ENCODE measurements at places on chromosomes 1 and 21. TPM values are rescaled to one million over a fixed set of nuclear protein-coding genes. Genes with fewer than 3 reads are reported as not detected.

Gene KCNE2
- 0.75 TPM for polyA plus RNA-seq

Gene LRRC39
- polyA plus RNA-seq, result 213 TPM

Gene SPRR2G
- not detected for polyA plus RNA-seq

Gene PRKCZ
- polyA plus RNA-seq, result 7.8 TPM

Gene EFCAB7
- polyA plus RNA-seq, result 9.7 TPM

Gene FAM151A
- 0.85 TPM for polyA plus RNA-seq

Gene SYTL1
- 1.5 TPM for polyA plus RNA-seq

Gene SPRR3
- not detected for polyA plus RNA-seq

Gene GPR37L1
- polyA plus RNA-seq, result 0.04 TPM

Gene IFI44L
- 1.7 TPM for polyA plus RNA-seq

DNA sequence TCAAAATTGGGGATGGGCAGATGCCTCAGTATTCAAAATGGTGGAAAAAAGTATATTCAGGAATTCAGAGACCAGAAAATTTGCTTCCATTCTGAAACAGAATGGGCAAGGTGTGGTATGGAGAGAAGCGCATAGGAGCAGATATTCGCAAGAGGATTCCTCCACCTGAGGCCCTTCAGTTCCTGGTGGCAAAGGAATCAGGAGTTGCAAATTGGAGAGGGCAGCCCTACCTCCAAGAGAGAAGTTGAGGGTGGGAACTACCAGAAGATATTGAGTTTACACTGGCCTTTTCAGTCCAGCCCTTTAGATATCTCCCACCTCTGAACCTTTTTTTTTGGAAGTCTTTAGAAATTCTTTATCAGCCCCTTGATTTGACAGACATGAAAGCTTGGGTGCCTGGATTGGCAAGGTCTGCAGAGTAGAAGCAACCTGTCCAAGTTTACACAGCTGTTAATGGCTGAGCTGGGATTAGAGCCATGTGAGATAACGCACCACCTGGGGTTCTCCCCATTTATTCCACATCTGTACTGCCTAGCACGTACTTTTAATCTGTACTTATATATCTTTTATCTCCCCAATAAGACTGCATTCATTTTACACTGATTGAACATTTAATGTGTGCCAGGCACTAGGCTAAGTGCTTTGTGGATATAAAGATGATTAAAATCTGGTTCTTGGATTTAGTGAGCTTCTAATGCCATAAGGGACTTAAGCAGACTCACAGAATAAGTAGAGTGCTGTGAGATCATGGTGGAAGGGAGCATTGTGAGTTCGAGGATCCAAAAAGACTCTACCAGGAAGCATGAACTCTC is 99.5 kb downstream of the NGF start:
- no peak for DNase-seq

GRCh38 chr1:158800526-158800925 is 19.5 kb upstream of the OR6N2 start:
- no peak for DNase-seq

- no peak for DNase-seq
Measured at GRCh38 chr1:163422738-163423404, 101.1 kb downstream of the NUF2 start.

- no peak for DNase-seq
Measured at GRCh38 chr1:59375321-59376220, 78.7 kb downstream of the FGGY start.

DNA sequence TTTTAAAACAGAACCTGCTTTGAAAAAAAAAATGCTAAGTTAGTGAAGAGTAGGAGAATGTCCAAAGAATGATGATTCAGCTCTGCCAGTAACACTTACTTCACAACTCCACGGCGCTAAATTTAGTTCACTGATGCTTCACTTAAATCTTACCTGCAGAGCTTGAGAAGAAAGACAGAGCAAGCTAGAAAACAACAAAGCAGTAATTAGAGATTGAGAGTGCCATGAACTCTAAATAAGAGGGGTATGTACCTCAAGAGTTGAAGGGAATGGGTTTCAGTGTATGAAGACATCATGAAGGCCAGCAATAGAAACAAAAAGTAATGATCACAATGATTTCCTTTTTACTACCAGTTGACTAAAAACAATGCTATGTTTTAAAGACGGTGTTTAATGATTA is 32.8 kb downstream of the EPRS1 start:
- no peak for DNase-seq

- no peak for DNase-seq
Measured at GRCh38 chr1:187936667-187937066, 1107.9 kb downstream of the PLA2G4A start.

DNA sequence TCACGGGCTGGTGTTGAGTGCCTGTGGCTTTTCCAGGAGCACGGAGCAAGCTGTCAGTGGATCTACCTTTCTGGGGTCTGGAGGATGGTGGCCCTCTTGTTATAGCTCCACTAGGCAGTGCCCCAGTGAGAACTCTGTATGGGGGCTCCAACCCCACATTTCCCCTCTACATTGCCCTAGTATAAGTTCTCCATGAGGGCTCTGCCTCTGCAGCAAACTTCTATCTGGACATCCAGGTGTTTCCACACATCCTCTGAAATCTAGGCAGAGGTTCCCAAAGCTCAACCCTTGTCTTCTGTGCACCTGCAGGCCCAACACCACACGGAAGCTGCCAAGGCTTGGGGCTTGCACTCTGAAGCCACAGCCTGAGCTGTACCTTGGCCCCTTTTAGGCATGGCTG is 157.3 kb downstream of the MRPL39 start:
- no peak for DNase-seq

GRCh38 chr1:36845802-36846201 is 188.5 kb downstream of the GRIK3 start:
- DNase-seq, result no peak

DNA sequence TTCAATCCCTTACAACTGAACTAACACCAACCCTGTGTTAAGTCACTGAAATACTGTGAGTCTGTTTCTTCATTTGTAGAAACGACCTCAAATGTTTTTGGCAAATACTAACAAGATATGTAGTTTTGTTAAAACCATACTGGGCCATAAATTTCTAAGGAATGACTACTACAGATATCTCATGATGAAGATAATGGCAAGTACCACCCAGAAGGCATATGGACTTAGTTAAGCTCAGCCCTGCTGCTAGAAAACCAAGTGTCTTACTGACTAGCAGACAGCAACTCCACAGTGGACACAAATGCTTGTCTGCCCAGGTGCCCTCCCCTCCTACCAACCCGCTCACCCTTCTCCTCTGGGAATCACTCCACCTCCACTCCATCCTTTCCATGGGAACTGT is 44.5 kb upstream of the BMP8B start:
- DNase-seq, result no peak

DNA sequence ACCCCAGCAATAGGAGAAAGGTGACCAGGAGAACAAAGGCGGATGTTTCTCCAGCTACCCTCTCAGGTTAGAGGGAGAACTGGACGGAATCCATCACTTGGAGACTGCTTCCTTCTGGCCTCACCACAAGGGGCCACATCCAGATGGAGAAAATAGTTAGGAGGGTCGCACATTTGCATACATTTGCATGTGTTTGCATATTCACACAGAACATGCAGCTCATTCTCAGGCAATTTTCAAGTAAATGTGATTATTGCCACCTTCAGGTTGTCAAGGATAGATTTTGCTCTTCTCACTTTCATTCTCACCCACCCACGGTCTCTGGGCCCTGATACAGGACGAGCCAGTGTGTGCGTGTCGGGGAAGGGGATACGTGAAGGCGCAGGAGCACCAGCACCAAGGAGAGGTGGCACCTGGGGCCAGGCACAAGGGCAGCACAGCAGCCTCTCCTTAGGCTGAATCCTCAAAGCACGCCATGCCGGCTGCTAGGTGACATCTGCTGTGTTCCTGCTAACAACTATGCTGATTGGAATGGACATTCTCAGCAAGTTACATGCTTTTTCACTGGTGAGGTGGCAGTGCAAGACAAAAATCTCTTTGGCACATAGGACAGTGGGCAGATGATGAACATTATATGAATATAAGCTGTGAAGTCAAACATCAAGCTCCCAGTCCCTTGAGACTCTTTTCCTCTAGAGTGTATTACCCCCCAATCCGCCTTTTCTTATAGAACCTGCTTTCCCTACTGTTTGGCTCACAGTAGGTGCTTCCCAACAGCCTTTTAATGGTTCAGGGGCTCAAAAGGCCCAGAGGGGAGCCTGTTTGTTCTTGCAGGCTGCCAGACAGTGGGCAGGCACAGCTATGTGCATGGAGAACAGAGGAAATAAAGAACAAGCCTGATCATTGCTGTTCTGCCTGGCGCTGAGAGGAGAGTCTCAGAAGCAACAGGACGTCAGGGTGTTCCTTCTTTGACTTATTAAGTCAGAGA is 14.3 kb downstream of the ACKR1 start:
- no peak for DNase-seq

GRCh38 chr1:185929776-185930175 is 195.6 kb downstream of the HMCN1 start:
- no peak for DNase-seq

DNA sequence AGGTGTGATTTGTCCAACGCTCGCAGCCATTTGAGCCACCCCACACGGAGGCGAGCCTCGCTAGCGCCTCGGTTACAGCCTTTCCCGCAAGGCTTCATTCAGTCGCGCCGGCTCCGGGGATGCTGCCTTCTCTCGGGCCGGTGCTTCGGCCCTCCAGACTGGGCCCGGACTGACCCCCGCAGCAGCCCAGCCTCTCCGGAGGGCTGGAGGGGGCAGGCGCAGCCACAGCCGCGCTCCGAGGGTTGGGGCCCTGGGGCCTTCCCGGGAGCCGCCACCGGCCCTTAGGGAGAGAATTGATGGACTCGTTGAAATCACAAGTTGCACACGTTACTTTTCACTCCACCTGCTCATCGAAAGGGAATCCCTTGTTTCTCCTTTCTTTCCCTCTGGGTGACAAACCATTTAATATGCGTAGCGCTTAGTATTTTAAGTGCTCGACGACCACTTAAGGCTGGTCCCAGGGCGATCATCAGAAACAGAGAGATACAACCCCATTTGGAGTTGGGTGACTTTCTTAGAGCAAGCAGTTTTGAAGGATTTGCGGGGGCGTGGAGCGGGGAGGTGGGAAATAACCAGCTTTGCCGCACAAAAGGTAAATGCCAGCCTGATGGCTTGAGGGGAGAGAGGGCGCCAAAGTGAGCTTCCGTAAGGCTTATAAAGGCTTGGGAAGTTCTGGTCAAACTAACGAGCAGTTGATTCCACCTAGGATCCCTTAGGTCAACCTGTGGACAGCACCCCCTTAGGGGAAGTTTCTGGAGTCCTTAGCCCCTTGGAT is 24.6 kb upstream of the ENAH start:
- no peak for DNase-seq

- no peak for DNase-seq
Measured at GRCh38 chr1:19110257-19110927, 99.7 kb downstream of the UBR4 start.

- no peak for DNase-seq
Measured at GRCh38 chr21:34522284-34522683, 10.3 kb upstream of the KCNE1 start.

DNA sequence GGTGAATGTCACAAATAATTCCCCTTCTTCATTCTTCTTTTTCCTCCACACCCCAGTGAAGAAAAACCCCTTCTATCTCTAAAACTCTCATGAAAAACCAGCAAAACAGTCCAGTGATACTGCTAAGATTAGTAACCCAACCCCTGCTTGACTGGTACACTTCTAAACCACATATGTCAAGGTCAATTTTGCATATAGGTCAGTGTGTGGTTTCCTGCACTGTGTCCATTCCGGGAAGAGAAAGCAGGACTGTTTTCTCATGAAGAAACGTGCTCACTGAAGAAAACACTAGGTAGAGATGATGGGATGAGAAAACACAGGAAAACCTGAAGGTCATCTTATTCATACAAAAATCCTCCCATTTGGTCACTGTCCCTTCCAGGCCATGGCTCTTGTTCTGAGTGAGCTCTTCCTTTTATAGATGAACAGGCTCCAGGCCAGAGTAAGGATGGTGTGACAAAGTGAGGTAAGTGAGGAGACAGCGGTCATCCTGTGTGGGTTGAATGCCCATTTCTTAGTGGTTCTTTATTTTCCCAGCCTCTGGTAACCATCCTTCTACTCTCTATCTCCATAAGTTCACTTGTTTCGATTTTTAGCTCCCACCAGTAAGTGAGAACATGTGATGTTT is 122.7 kb downstream of the FASLG start:
- no peak for DNase-seq

DNA sequence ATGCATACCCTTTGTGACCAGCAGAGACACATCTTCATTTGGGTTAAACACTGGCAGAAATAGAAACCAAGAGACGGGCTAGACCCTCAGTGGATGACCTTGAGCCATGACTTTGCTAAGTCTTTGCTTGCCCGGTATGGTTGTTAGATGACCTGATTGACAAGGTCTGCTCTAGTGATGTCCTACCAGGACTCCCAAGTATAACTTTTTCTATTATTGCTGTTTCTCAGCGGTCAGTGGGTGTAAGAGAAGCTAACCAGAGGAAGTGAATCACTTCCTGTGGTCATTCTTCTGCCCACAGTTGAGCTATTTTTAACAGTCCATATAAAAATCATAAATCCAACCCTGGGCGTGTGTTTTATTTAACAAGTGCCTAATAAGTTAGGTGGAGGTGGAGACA is 126.2 kb upstream of the ETS2 start:
- DNase-seq, result no peak

DNA sequence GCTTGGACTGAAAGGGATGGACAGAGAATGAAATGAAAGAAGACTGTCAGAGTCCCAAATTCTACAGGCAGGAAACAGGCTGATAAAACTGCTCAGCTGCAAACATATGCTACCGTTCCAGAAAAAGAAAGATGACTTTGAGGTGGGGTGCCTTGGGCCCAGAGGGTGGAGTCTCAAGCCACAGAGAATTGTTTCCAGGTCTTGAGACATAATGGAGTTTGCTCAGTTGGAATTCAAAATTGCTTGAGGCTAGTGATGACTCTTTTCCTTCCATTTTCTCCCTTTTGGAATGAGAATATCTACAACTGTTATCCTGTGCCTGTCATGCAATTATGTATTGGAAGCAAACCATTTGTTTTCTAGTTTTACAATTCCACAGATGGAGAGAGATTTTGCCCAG is 23.6 kb upstream of the PSEN2 start:
- DNase-seq, result no peak

DNA sequence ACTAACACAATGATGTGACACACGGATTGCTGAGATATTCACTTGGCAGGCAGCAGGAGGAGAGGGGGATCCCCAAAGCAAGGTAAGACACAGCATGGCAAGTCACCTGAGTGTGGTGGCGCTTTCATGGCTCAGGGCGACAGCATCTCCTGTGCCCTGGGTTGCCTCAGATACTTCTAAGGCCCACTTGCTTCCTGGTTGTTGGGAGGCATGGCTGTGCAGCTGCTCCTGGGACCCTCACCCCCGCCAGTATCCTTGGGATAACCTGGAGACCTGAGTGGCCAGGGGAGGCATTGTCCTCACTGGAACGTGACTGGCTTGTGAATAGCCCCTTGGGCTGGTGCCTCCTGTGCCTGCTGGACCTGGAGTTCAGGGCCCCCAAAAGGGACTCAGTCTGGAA is 69.8 kb downstream of the STUM start:
- DNase-seq, result no peak

DNA sequence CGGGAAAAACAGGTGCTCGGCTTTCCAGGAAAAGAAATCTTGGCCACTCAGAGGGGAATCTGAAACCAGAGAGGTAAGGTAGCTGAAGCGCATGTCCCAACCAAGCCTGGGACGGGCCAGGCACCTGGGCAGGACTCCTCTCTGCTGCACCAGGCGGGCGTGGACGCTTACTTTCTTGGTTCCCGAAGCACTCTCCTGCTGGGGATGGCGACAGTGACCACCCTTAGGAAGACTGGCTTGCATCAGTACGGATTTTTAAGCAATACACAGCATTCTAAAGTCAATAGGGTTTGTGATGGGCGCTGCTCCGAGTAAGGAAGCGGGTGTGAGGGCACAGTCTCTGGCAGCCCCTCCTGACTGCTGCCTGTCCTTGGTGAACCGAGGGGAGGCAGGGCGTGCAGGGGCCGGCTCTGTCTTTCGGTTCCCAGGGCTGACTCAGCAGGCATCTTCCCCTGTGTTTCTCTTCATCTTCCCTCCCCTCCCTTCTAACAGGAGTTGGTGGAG is 74.9 kb upstream of the ANGPTL1 start:
- DNase-seq, result no peak

Measured in hindlimb muscle (tissue), 1 donor.